Activated effector memory CD4-positive, alpha-beta T cell treated with Interleukin-2 at 50 U/mL for 16 hours (primary cell): ENCODE measurements at places on chromosomes 13 and 19.

DNA sequence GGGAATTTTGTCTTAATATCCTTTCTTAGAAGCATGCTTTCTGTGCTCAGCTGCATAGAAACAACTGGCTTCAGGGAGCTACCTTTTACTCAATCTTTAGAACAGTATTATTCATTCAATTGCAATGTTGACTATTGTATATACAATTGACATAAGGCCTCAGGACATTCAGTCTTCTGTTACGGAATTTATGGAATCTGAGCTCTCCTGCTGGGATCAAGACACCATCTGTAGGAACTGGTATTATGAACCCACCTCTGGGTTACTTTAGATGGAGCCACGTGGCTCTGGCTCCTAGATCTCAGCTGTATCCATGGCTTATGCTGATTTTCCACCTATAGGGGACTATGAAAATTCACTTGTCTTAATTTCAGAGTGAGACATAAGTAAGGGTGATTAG, 716.2 kb upstream of the GPC6 start:
- DNase-seq: no peak

- DNase-seq: peak; percentile 13
These were observed 16.9 kb upstream of the AP1M2 start for GRCh38 chr19:10603873-10604459.

DNA sequence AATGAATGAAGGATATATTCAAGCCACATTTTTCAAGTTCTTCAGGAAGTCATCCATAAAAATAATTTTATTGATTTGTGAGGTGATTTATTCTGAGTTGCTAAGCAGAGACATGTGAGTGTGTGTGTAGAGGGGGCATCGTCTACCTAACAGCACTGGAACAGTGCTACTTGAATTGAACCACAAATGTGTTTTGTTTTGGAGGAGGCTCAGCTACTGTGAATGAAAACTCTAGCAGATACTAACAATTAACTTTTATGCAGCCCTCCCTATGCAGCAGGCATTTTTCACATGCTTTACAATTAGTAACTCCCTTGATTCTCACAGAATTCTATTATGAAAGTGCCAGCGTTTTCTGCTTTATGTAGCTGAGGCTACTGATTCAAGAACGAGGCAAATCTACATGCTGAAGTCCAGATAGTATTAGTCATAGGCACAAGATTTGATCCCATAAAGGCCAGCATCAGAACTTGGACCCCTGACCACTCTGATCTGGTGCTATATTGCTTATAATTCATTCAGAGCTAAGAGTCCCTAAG, 103.7 kb downstream of the MYO16 start:
- no peak for DNase-seq

DNA sequence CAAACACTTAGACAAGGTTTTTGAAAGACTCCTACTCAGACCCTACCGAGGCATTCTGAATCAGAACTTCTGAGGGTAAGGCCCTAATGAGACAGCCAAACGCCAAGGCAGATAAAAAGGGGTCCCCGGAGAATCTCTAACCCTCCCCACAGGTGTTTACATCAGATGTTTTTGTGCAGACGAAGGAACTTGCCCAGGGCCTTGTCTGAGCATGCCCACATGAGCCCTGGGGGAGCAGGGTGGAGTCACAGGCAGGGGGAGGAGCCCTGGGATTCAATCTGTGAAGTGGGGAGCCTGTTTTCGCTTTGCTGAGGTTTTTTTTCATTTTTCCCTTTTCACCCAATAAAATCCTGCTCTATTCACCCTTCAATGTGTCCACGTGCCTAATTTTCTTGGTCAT, 61.6 kb upstream of the MED4 start:
- peak; percentile 84 for DNase-seq

DNA sequence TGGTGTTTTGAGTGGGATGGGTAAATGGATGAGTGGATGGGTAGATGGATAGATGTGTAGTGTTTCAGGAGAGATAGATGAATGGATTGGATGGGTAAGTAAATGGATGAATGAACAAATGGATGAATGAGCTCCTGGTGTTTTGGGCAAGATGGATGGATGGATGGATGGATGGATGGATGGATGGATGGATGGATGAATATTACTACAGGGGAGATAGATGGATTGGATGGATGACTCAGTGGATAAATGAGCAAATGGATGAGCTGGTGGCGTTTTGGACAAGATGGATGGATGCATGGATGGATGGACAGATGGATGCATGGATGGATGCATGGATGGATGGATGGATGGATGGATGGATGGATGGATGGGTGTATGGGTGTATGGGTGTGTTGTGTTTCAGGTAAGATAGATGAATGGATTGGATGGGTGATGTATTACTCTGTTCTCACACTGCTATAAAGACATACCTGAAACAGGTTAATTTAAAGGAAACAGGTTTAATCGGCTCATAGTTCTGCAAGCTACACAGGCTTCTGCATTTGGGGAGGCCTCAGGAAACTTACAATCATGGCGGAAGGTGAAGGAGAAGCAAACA, 12.3 kb downstream of the ZSWIM4 start:
- DNase-seq: no peak

GRCh38 chr19:1248786-1249297, 459 bp downstream of the MIDN start:
- peak; percentile 77 for DNase-seq

DNA sequence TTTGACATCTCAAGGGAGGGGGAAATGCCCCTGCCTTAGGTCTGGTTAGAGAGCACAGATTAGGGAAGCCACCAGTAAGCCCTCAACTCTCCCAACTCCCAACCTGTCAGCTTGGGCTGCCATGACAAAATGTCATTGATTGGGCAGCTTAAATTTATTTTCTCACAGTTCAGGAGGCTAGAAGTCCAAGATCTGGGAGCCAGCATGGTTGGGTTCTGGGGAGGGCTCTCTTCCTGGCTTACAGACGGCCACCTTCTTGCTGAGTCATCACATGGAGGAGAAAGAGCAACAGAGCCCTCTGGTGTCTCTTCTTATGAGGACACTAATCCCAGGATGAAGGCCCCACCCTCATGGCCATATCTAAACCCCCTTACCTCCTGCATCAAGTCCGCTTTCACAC, 24.2 kb downstream of the C19orf12 start:
- no peak for DNase-seq

DNA sequence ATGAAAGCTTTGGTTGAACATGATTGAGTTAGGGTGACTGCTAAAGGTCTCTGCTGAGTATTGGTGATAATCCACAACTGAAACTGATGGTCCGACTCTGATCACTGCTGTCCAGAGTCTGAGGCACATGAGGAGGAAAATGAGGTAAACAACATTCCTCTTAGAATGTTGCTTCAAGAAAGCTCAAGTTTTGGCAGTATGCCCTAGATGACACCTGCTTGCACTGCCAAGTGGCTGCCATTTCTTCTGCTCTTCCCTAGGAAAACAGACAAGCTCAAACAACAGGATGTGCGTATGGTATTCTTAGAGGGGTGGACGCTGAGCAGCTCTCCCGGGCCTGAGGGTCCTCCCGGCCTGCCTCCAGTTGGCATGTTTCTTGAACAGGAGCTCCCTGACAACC, 15.2 kb upstream of the MTIF3 start:
- no peak for DNase-seq

DNA sequence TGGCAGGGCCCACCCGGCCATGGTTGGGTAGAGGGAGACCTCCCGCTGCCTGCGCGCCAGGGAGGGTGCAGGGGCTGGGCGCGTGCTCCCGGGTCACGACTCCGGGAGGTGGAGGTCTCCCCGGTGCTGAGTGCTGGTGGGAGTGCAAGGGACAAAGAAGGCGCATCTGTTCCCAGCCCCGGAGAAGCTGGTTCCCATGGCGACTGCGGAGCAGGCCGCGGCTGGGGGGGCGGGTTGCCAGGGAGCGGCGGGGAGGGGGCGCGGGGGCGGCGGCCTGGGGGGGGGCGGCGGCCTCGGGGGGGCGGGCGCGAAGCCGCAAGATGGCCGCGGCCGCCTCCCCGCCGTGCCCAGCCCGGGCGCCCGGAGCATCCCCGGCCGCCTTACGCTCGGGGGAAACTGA, 1.2 kb downstream of the CBARP start:
- DNase-seq: no peak

DNA sequence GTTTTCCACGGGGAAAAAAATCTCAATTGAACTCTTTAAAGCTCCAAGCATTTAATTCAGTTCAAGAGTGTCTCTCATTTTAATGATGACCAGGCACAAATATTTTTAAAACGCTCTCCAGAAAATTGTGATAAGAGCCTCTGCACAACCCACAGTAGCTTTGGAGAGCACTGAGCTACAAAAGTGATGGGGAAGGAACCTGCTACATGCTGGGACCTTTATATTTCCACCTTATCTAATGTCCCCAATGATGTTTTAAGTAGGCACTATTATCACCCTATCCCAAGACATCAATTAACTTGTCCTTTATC, 14.1 kb upstream of the CEACAM6 start:
- no peak for DNase-seq

DNA sequence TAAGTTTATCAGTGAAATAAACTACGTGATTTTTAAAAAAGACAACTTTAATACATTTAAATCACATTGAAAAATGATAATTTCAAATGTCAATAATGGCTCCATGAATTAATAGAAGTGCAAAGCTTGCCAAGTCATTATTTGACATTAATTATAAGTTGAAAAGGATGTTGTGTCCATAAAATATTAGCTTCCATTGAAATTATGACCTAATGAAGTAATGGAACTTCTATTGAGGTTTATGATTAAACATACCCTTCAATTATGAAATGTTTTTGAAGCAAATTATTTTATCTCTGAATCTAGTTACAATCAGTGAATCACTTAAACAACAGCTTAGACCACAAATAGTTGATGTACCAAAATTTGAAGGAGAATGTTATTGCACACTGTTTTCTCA, 144.2 kb downstream of the SLITRK6 start:
- no peak for DNase-seq

- DNase-seq: no peak
These were observed 302.6 kb downstream of the ATP8A2 start for GRCh38 chr13:25674371-25674770.

- peak; percentile 97 for DNase-seq
These were observed at the start of the genes ODAD3 and PRKCSH for GRCh38 chr19:11435057-11435832. Gene ODAD3, minus strand, starts transcription at chr19:11435121. Its CDS starts 105 bp downstream, at chr19:11435016. Gene PRKCSH, plus strand, starts transcription at chr19:11435635. Its CDS starts 483 bp downstream, at chr19:11436118.

GRCh38 chr13:112943309-112944125, 25.5 kb upstream of the MCF2L start:
- DNase-seq: peak; percentile 7

GRCh38 chr13:98310485-98311199, 133.6 kb upstream of the RNF113B start:
- no peak for DNase-seq

DNA sequence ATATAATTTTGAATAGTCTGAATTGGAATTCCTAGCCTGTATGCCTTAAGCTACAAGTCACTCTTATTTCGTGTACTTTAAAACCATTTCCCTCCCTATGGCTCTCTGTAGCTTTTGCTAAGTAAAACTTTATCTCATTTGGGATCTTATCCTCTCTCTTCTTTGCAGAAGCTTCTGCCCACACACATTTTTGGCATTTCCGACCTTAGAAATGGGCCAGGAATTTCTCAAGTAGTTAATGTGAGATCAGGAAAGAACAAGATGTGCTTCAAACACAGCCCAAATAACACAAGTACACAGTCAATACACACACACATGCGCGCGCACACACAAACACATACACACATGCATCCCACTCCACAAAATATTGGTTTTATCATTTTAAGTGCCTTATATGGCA, 931.0 kb upstream of the MIR17HG start:
- DNase-seq: no peak

DNA sequence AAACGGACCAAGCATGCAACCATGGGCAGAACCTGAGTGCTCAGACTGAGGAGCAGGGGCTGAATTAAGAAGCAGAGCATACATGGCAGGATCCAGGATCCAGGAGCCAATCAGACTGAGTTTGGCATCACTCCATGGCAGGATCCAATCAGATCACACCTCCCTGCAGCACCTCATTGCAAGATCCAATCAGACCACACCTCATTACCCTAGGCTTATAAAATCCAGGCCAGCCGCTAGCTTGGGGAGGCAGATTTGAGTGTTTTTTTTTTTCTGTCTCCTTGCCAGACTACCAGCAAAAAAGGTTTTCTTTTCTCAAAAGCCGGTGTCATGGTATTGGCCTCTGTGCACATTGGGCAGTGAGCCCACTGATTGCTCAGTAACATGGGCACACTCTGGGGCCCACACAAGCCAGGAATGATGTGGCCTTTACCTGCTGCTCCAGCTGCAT, 127.9 kb upstream of the GJB6 start:
- no peak for DNase-seq
